ENCODE measurements at places on chromosomes 13 and 19.

DNA sequence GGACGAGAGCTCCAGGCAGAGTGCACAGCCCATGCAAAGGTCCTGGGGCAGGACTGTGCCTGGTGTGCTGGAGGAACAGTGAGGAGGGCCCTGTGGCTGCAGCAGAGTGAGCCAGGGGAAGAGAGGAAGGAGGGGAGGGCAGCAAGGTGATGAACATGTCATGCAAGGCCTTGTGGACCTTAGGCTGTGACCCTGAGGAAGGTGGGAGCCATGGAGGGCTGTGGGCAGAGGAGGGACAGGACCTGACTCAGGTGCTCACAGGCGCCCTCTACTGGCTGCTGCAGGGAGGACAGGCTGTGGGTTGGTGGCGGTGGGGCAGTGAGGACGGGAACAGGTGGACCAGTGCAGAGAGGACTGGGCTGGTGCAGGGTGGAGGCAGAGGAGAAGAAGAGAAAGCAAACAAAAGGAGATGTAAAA, 170.3 kb downstream of the PTPRS start:
- peak; percentile 57 for DNase-seq

DNA sequence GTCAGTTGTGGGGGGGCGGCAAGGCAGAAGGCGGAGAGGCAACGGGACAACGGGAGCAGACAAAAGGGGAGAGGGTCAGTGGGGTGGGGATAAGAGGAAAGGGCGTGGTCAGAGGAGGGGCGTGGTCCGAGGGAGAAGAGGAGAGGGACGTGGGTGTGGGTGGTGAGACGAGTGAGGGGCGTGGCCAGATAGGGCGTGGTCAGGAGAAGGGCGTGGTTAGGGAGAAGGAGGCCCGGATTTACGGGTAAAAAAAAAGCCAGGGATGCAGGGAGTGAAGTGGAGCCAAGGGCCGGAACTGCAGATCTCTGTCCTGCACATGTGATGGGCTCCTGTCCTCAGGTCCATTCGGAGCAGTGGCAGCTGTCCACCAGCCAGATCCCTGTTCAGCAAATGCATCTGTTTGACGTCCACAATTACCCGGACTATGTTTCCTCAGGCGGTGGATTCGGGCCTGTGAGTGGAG, 21.5 kb downstream of the CPT1C start:
- DNase-seq: no peak

DNA sequence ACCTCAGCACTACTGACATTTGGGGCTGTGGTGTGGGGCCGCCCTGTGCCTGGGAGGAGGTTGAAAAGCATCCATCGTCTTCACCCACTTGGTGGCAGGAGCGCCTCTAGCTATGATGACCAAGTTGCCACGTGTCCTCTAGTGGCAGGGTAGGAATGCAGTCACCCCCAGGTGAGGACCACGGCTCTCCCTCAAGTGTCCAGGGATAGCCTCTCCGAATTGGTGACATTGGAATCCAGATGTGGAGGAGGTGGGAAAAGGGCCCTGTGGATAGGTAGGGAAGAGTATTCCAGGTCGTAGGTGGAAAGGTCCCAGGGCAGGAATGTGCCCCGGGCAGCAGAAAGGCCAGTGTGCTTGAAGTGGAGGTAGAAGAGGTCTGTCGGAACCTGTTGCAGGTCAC, 37.6 kb downstream of the ARHGEF18 start:
- peak; percentile 23 for DNase-seq

GRCh38 chr13:112733112-112733511, 43.3 kb downstream of the ATP11A start:
- DNase-seq: no peak

GRCh38 chr13:38880397-38880796, 110.2 kb downstream of the STOML3 start:
- DNase-seq: no peak

GRCh38 chr19:9130965-9131364, 4.2 kb upstream of the OR7G3 start:
- DNase-seq: no peak

DNA sequence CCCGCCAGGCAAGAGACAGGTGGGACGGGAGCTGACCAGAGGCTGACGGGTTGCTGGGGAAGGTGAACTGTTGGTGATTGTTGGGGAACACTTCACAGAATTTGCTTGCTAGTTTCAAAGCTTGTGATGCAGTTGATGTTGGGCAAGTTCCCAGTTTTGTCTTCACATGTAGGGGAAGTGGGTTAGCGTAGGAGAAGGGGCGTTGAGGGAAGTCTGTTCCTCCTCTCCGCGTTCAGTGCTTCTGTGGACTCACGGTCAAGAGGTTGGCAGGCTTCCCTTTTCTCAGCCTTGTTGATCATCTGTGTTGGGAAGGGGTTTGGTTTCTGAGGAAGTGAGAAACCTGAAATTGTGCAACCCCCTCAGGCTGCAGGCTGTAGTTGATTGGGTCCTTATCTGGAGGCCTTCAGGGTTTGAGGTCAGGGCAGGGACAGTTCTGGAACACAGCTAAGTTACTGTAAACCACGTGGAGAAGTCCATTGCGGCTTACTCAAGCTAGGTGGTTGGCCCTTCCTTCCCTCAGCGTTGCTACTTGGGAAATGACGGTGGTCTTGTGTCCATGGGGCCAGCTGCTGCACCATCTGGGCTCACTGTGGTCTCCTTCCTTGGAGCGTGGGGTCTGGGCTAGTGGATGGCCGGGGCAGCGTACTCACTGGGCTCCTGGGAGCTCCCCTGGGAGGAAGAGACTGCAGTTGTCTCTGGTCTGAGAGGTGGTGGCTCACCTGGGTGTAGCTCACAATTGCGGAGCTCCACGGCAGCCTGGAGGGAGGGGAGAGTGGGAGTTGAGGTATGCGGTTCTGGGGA, 7.5 kb downstream of the RPS9 start:
- peak; percentile 50 for DNase-seq

GRCh38 chr13:34201050-34201913, 383.3 kb downstream of the RFC3 start:
- DNase-seq: no peak

GRCh38 chr13:98286799-98287198, 109.7 kb upstream of the RNF113B start:
- DNase-seq: no peak

- DNase-seq: no peak
Measured at GRCh38 chr13:52345048-52345447, 60.9 kb downstream of the THSD1 start.

- no peak for DNase-seq
Measured at GRCh38 chr19:18856385-18857126, 24.8 kb downstream of the UPF1 start.

DNA sequence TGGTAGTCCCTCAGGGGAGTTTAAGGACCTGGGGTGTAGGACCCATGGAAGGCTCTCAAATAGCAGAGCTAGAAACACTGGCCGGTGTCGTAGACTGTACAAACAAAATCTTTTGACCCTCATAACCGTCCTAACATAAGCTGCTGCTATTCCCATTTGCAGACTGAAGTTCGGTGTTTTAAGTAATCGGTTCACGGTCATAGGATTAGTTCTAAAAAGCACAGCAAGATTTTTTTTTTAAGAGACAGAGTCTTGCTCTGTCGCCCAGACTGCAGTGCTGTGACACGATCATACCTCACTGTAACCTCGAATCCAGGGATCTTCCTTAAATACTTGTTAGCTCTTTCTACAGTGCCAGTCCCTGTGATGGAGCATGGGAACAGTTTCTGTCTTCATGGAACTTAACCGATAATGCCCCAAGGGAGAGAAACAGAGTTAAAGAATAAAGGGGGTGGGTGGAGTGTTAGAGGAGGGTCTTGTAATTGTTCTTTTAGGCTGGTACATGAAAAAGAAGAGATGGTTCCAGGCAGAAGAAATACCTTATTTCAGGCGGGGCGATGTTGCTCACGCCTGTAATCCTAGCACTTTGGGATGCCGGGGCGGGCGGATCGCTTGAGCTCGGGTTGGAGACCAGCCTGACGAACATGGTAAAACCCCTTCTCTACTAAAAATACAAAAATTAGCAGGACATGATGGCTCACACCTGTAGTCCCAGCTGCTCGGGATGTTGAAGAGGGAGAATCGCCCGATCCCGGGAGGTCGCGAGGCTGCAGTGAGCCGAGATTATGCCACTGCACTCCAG, 475 bp upstream of the ZC3H4 start:
- no peak for DNase-seq

GRCh38 chr13:102838982-102839381, 6.8 kb upstream of the ERCC5 start:
- no peak for DNase-seq

- no peak for DNase-seq
Measured at GRCh38 chr13:72586518-72586917, 140.9 kb downstream of the MZT1 start.

GRCh38 chr13:29743201-29743786, 107.1 kb downstream of the UBL3 start:
- no peak for DNase-seq

Data from activated naive CD4-positive, alpha-beta T cell treated with Interleukin-2 at 50 U/mL for 16 hours (primary cell).